Left renal pelvis (tissue), 4 donors: ENCODE measurements at places on chromosomes 1 and 21. TPM values are rescaled to one million over a fixed set of nuclear protein-coding genes. Genes with fewer than 3 reads are reported as not detected.

- DNase-seq: no peak
Measured at GRCh38 chr1:187655104-187655503, 826.4 kb downstream of the PLA2G4A start.

- DNase-seq: no peak
Measured at GRCh38 chr1:61445269-61445825, 279.6 kb downstream of the TM2D1 start.

DNA sequence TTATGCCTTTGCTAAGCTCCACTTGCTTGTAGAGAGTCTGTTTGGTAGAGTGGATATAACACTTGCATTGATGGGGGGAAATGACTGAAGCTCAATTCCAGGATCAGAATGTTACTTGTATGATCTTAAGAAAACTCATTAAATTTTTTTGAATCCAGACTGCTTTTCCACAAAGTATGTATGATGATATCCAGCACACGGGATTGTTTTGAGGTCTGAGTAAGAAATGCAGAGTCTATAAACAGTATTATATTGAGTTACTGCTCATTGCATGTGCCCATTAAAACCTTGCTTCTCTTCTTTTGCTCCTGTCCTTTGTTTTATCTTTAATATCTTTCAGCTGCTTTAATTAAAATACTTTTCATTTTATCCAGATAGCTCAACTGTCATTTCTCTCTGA lies 570.4 kb upstream of the ZRANB2 start:
- DNase-seq: no peak

GRCh38 chr1:228652116-228652515 lies 83.2 kb upstream of the RHOU start:
- DNase-seq: no peak

DNA sequence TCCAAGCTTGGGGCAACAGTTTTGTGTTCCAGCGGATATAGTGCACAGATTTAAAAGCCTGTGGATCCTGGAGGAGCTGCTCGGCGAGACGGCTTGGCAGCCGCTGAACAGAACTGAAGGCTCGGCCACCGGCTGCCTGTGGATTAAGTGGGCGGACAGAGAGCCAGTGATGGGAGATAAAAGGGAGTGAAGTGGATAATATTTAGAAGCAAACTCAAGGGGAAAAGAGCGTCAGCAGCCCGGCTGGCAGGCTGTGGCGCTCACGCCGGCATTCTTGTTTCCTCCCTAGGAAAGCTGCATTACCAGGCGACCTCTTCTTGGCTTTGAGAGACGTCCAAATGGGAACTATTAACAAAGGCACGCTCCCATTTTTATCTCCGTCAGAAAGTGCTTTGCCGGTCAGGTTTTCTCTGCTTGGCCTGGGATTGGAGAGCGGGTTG lies 10.4 kb downstream of the TRABD2B start:
- no peak for DNase-seq

GRCh38 chr1:234413485-234413884 lies 40.2 kb downstream of the COA6 start:
- no peak for DNase-seq

- DNase-seq: no peak
Measured at GRCh38 chr1:85360730-85361493, 84.5 kb upstream of the BCL10 start.

DNA sequence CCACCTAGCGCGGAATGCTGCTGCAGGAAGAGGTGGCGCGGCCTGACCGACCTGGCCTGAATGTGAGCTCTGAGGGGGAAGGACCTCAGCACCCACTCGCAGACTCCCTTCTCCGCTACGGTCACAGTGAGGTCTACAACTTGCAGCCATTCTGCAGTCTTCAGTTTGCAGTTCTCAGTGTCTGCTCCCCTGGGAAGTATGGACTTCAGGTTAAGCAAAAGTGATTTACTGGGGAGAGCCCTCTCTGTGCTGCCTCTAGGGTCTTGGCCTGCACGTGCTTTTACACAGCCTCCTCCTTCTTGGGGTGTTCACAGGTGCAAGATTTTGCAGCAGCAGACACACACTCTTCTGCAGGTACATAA lies 296.0 kb downstream of the OMA1 start:
- no peak for DNase-seq

GRCh38 chr1:151235235-151235634 lies 19.3 kb upstream of the PSMD4 start:
- no peak for DNase-seq

DNA sequence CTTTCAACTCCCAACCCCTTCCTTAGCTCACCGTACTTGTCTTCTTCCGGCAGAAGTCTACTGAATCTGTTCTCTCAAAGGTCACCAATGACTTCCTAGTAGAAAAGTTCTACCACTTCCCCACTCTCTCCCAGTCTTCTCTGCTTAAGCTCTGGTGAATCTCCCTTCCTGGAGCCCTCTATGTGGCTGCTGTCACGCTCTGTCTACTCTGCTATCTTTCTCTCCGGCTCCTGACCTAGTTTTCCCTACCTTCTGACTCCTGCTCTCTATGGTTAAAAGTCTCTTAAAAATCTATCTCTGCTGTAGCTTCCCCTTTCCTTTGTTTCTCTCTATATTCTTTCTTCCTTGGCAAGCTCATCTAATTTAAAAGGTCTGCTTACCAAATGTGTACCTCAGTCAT lies 350.1 kb upstream of the GREM2 start:
- no peak for DNase-seq

DNA sequence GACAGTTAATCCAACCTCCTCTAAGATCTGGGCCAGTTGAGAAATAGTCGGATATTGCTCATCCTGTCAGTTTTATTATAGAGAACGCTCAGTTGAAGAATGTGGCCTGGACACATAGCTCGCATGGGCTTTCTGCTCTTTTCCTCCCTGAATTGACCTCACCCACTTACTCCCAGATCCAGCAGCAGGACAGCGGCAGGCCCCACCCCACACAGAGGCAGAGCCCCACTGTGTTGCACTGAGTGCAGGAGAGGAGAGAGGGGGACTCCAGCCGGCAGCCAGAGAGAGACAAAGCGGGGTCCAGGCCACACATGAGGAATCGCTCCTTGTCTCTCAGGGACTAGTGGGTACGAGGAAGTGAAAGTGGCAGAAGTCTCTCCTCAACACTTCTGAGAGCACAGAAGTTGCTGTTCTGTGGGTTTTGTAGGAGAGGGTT lies 78.6 kb downstream of the LAMC1 start:
- no peak for DNase-seq

- DNase-seq: no peak
Measured at GRCh38 chr1:21069549-21069948, 107.1 kb downstream of the EIF4G3 start.

DNA sequence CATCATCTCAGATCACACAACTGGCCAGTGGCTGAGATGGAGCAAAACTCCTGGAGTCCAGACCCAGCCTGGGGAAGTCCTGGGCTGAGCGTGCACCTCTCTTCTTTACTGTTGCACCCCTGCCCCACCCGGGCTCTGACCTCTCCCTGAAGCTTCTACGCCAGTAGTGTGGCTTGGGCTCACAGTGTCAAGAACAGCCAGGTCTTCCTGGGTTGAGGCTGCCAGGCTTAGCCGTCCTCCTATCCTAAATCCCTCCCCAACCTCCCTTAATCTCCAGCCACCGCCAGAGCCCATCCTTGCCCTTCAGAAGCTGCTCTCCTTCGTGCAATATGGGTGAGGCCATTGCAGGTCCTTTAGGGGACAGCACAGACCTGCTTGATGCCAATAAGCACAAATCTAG lies 399.2 kb upstream of the VAMP3 start:
- no peak for DNase-seq

- DNase-seq: no peak
Measured at GRCh38 chr1:169086603-169087455, 19.7 kb upstream of the ATP1B1 start.

GRCh38 chr1:117146575-117147340 lies 25.2 kb upstream of the TRIM45 start:
- no peak for DNase-seq

DNA sequence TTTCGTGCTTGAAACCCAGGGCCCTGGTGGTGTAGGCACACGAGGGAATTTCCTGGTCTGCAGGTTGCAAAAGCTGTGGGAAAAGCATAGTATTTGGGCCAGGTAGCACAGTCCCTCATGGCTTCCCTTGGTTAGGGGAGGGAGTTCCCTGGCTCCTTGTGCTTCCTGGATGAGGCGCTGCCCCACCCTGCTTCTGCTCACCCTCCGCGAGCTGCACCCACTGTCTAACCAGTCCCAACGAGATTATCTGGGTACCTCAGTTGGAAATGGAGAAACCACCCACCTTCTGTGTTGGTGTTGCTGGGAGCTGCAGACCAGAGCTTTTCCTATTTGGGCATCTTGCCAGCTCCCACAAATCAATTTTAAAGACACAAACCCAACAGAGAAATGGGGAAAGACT lies 183.0 kb downstream of the PHTF1 start:
- no peak for DNase-seq

- DNase-seq: no peak
Measured at GRCh38 chr1:230768903-230769570, 21.8 kb downstream of the CAPN9 start.

GRCh38 chr1:179785728-179786127 lies 42.6 kb downstream of the FAM163A start:
- no peak for DNase-seq

DNA sequence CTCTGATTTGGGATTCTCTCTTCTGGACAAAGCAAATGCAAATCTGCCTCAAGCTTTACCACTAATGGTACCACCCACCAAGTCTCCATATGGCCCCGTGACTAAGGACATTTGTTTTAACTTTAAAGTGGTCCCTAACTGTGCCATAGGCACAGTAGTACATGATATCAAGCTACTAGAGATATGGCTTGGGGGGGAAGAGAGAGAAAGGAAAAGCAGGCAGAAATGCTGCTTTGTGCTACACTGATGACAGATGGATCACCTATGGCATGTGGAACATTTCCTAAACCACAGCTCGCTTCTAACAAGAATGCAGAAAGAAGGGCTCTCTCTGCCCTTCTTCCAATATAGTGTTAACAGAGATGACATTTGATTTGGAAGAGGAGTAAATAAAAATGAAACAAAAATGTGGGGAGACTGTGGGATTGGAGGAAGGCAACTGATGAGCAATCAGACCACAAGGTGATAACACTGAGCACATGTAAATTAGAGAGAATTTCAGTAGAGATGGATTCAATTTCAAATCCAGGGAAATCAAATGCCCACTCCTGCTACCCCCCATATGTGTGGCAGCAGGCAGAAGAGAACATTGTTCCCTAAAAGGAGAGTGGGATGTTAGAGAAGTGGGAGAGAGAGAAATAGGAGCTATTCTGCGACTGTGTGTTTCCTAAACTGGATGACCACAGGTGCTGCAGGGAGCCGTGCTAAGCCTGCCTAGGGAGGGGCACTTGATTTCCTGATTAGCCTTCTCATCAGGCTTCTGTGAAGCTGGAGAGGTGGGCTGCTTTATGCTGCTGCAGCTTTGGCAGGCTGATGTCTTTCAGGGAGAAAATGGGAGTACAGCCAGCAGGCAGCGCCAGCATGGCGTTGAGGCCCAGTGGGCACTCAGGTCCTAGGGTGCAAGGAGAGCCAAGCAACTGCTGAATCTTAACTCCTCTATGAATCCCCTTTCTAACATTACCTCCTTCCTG lies 75.3 kb downstream of the ZNF648 start:
- no peak for DNase-seq

- no peak for DNase-seq
Measured at GRCh38 chr1:44733365-44733764, 2.4 kb upstream of the RNU5D-1 start.

DNA sequence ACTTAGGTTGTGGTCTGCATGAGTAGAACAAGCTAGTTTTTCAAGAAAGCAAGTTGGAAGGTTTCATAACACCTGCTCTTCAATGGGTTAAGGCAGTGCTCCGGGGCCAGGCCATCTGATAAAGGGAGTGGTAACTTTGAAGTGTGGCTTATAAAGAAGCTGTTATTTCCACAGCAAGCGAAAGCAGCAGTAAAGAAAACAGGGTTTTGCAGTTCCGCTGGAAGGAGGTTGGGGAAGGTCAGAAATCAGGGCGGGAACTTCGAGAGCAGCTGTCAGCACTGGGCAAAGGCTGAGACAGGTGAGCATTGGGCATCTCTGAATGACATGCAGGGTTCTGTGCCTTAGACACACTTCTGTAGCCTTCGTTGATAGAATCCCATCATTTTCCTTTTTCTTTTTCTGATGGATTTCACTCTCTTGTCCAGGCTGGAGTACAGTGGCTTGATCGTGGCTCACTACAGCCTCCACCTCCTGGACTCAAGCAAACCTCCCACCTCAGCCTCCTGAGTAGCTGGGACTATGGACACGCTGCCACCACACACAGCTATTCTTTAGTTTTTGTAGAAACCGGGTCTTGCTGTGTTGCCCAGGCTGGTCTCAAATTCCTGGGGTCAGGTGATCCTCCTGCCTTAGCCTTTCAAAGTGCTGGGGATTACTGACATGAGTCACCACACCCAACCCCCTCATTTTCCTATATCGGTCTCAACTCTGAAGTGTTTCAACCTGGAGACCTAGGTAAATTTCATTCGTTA lies 20.5 kb downstream of the TMEM51 start:
- no peak for DNase-seq

GRCh38 chr1:218409946-218410510 lies 64.9 kb downstream of the TGFB2 start:
- no peak for DNase-seq

Gene RASAL2
- 18.9 TPM for polyA plus RNA-seq

Gene KAZN
- polyA plus RNA-seq: 35.4 TPM

Gene TP73
- 0.57 TPM for polyA plus RNA-seq

Gene GBP6
- polyA plus RNA-seq: not detected

Gene SFPQ
- 904 TPM for polyA plus RNA-seq
